ENCODE measurements at places on chromosomes 12 and 14.

DNA sequence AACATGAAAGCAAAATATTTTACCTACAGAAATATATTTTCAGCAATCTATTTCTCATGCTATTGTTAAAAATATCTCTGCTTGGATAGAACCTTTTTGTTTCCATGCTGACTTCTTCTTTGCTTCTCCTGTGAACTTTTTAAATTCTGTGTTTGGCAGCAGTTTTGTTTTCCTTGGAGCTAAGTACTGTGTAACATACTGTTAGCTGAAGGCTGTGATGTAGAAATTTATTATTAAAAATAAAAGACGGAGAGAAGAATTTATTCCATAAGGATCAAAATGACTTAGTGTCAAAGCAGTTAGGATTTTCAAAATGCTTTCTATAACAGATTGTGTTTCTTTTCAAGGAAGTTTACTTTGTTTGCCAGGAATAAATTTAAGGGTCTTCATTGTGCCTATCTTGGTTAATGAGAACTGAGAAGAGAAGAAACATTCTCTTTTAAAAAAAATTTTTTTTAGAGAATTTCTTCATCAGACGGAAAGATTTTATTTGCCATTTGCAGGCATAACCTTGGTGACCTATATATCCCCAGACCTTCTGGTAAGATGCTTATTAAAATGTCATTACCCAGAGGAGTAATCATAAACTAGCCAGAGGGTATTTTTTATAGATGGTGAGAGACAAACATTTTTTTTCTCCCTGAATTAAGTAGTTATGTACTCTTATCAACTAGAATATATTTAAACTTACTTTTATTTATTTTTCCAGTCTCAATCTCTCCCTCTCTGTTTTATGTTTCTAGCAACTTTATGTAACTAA lies 147.1 kb upstream of the SLCO1C1 start:
- DNase-seq: no peak

GRCh38 chr12:111203446-111203845 lies 165.4 kb downstream of the PHETA1 start:
- DNase-seq: no peak

- no peak for DNase-seq
Measured at GRCh38 chr12:129001826-129002225, 148.5 kb downstream of the GLT1D1 start.

- no peak for DNase-seq
Measured at GRCh38 chr12:68477906-68478305, 132.8 kb upstream of the RAP1B start.

DNA sequence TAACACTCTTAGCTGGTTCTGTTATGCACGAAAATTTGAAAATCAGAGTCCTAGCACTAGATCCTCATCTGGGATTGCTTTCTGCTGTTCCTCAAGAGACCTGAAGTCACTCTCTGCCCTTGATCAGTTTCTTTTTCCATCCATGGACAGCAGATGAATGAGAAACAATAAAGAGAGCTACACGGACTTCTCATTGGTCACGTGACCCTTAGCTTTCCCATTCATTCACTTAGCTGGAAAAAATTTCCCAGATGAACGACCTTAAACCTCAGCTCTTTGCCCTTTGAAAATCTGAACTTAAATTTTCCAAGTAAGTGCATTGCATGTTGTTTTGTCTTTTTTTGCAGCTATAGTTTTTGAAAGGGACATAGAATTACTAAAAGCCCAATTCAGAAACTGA lies 27.2 kb upstream of the RGS6 start:
- DNase-seq: no peak

DNA sequence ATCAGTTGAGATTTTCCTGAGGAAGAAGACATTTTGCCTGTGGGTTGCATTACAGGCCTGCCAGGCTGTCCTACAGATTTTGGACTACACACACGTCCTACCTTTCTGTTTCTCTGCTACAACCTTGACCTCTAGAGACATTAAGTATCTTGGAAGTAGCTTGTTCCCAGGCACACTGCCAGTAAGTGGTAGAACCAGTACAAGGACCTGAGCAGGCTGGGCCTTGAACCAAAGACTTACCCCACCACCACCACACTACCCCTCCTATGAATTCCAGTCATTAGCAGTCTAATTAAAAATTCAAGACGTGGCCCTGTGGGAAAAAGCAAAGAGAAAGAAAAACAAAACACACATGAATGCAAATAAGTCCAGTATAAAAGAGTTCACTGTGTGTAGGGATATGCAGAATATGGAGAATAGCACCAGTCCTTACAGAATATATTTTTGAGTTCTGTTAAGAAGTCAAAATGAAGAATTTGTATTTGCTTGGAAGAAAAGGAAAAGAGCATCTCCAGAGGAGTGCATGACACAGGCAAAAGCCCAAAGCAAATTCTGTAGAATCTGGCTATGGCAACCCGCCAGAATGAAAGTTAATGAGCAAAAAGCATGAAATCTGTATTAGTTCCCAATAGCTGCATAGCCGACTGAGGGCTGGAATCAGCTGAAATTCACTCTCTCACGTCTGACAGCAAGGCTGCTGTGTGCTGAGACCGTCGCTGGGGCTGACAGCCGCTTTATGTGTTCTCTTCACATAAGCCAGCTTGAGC lies 74.3 kb upstream of the ST8SIA1 start:
- no peak for DNase-seq

DNA sequence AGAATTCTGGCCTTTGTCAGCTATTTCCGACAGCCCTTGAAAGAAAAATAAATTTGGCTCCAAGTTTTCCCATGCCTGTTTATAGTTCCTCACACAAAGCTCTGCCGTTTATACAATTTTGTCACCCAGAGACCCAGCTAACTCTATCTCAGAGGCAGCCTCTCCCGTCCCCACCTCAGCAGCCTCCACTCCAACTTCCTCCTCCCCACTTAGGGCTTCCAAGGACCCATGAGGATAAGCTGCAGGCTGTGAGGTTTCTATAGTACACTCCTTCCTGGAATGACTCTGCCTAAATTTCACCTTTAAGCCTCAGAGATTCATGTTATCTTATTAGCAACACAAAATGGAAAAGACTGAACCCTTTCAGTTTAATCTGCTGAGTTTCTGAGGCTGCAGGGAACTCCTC lies 71.8 kb downstream of the TTC9 start:
- no peak for DNase-seq

DNA sequence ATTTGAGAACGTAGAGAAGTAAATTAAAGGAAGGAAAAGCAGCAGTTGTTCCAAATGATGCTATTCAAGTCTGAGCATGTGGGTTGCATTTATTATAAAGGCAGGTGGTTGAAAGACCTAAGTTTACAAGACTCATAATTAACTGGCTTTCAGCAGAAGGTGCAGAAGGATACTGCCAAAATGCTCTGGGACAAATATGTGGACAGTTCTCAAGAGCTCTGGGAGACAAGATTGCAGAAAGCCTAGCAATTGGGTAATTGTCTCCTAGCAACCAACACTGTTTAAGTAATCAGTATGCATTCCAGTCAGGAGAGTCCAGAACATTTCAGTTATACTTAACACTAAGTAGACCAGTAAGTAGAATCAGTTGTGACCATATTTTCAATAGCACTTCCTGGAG lies 131.5 kb downstream of the GPR135 start:
- DNase-seq: no peak

- DNase-seq: no peak
Measured at GRCh38 chr12:82176761-82177490, 181.3 kb downstream of the CCDC59 start.

GRCh38 chr14:54610051-54610977 lies 43.4 kb downstream of the SAMD4A start:
- DNase-seq: no peak

- DNase-seq: no peak
Measured at GRCh38 chr12:109223868-109224267, 85.2 kb downstream of the FOXN4 start.

DNA sequence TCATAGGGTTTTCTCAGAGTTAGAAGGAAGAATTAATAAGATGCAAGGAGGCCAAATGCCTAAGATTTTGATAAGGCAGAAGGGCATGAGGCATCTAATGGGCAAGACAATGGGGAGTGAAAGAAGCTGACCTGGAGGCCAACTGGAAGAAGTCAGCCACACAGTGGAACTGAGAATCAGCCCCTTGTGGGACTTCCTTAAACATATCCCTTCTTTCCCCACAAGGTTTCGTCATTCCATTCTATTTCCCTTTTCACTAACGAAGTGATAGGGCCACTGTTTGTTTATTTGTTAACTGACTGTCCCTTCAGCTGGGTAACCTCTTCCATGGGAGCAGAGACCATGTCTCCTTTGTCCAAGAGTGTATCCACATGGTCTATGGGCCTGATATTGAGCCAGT lies 86.2 kb downstream of the HELB start:
- DNase-seq: no peak

DNA sequence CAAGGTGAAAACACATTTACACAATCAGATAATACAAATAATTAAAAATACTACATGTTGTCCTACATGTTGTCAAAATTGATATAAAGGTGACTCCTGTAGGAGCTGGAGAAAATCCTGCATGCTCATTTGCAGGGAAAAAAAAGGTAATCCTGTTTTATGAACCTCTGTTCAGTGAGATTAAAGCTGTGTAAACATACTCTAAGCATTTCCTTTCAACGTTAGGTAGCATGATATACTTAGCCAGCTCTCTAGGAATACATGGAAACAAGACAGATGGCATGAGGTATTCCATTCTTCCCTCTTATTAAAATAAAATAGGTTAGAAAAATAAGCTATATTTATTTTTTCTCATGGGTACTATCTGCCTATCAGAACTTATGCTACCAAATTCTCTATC lies 635.7 kb upstream of the FLRT2 start:
- no peak for DNase-seq
